Activated CD8-positive, alpha-beta memory T cell treated with anti-CD3 and anti-CD28 coated beads for 1 hour (primary cell): ENCODE measurements at places on chromosomes 5 and 9.

DNA sequence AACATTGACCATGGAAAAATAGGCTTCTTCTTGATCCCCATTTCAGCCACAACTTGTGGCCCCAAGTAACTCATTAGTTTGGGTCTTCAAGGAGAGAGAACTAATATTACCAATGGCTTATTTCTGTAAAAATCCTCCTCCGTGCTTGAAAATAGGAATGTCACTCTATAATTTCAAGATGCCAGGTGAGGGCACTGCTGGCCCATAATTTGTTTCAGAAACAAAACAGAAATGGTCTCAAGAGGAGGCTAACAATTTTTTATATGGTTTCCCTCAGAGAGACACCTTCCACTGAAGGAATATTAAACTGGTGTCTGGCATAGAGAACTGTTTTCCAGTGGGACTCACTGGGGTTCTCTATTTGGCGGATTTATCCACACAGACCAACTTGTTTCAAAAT lies 437.0 kb upstream of the TRPC7 start:
- DNase-seq = no peak

GRCh38 chr9:83296123-83296522 lies 233.2 kb upstream of the RASEF start:
- no peak for DNase-seq

DNA sequence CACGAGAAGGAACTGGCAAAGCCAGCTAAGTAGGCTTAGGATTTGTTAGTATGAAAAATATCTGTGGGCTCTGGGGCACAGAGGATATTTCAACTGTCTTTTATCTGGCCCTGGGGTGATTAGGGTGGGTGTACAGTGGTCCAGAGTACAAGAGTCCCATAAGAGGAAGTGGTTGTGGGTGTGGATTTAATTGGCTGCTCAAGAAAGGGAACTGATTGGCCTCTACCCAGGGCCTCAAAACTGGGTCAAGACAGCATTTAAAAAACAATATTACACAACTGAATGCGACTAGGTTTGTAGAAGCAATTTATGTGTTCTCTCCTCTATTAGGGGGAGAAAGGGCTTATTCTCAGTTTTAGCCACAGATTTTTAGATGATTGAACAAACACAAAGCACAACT lies 1353.4 kb upstream of the WWC1 start:
- DNase-seq = no peak

- DNase-seq = no peak
Observed at GRCh38 chr5:73321757-73322436, 126.7 kb downstream of the FOXD1 start.

DNA sequence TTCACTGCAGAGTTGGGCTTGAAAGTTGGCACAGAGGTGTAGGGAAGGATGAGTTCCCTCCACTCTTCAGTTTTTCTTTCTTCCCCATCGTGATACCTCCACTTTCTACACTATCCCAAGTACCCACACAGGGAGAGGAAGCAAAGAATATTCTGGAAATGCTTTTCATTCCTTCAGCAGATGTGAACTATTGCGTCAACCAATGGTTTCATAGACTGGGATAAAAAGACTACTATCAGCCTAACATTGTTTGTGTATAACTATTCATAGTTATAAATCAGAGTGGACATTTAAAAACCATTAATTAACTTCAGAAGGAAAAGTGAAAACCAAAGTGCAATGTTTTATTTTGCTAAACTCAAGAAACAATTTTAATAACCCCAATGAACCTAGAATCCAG lies 63.6 kb upstream of the MAMDC2 start:
- no peak for DNase-seq

DNA sequence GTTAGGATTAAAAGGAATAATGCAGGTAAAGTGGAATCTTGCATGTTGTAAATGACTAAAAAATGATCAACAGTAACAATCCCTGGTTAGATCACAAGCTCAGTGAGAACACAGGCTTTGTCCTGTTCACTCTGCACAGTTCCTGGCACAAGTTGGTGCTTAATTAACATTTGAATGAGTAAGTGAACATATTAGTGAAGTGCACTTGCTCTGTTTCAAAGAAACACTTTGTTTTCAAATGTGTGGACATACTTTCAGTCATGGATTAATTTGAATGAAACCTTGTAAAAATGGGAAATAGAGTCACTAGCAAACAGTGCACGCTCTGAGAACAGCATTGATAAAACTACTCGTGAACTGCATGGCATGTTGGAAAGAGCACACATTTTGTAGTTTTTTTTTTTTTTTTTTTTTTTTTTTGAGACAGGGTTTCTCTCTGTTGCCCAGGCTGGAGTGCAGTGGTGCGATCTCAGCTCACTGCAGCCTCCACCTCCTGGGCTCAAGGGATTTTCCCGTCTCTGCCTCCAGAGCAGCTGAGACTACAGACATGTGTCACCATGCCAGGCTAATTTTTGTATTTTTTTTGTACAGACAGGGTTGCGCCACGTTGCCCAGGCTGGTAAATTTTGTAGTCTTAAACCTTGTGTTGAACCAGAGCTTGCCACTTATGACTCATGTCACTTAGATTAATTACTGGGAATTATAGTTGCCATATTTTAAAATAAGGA lies 159.9 kb downstream of the LURAP1L start:
- no peak for DNase-seq

- no peak for DNase-seq
Observed at GRCh38 chr9:7443541-7443940, 356.0 kb downstream of the DMAC1 start.

- DNase-seq = no peak
Observed at GRCh38 chr9:99181621-99182020, 40.1 kb downstream of the ALG2 start.

DNA sequence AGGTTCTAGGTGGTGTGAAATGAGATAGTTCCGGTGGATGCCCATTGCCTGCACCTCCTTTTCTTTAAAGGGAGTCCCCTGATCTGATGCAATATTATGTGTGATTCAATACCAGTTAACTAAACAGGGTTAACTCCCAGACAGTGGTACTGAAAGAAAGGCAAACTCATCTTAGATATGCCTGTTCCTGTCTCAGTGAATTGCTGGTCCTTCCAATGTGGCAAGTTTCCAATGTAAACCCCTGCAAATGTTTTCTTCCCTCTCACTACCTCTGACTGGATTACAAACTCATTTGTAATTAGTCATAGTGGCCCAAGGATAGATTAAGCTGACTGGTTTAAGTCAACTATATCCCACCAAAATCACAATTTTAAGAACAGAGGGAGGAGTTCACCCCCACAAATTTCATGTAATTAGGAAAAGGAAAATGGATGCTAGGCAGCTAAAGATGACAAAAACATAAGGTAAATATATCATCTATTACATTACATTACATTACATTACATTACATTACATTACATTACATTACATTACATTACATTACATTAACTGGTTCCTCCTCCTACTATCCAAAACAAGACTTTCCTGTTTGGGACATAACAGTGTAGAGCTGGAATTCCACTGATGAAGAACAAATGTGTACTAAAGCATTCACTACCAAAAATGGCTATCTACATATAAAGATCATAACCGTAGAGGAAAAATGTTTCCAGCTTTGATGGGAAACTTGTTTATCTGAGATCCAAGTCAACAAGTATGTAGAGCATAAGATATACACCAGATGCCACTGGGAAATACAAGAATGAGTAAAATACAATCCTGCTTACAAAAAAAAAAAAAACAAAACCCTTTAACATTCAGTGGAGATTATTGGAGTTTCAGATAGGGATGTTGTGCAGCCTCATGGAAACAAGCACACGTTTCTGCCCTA lies 121.5 kb upstream of the SNX2 start:
- DNase-seq = no peak

GRCh38 chr5:72878854-72879253 lies 62.4 kb downstream of the TNPO1 start:
- no peak for DNase-seq

DNA sequence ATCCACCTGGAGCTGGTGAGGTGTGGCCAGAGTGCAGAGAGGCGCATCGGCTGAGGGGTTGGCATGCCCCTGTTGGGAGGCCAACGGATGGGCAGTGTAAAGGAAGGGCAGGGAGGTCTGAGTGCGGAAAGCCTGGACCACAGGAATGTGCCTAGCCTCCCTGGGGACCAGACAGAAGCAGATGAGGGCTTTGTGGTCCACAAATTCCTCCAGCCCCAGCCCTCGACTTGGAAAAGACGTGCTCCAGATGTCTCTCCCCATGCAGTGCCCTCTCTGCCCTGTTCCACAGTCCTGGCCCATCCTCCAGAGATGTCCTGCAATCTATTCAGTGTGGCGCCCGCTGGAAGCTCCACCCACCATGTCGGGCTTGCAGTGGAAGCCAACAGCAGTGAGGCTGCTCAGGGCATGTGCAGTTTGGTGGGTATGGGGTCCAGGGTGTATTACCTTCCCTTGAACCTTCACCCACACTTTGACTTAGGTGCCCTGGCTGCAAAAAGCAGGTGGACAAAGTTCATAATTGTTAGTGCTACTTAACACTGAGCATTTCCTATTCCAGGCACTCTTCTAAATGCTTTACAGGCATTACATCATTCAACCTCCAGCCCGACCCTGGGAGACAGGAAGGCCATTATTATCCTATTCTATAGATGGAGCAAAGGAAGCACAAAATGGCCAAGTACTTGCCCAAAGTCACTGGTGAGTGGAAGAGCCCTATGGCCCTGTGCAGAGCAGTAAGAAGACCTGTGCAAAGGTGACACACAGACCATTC lies 120.2 kb upstream of the SLC25A48 start:
- DNase-seq = no peak

DNA sequence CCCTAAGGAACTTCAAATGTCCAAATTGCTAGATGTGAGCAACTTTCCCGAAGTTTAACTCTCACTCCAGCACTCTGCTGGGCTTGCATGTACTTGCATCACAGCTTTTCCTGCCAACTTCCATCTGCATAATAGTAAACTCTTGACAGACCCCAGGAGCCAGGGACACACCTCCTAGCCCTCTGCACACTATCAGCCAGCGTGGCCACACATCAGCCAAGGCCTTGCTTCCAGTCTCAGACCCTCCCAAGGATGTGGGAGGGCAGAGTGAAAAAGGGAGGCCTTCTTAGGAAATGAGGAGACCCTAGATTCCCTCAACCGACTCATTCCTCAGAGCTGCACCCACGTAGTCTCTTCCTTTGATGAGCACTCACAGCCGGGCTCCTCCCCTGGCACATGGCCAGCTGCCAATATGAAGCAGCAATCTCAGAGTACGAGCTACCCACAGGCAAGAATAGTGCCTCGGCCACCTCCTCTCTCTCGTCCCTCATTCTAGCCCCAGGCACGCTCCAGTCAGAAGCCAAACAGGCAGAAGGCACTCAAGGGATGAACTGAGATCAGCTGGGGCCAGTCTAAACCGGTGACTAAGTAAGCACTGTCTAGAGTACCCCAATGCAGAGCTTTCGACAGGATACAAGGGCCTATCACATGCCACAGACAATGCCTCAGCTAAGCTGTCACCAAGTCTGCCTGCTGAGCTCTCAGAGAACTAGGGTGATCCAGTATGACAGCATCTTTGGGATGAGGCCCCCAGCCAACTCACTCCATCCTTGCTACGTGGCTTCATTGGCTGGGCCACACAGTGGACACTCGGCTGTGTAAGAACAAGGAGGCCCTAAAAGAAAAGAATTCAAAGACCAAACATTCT lies 2.3 kb downstream of the P4HA2 start:
- no peak for DNase-seq

- no peak for DNase-seq
Observed at GRCh38 chr5:66666778-66667177, 70.6 kb downstream of the MAST4 start.

DNA sequence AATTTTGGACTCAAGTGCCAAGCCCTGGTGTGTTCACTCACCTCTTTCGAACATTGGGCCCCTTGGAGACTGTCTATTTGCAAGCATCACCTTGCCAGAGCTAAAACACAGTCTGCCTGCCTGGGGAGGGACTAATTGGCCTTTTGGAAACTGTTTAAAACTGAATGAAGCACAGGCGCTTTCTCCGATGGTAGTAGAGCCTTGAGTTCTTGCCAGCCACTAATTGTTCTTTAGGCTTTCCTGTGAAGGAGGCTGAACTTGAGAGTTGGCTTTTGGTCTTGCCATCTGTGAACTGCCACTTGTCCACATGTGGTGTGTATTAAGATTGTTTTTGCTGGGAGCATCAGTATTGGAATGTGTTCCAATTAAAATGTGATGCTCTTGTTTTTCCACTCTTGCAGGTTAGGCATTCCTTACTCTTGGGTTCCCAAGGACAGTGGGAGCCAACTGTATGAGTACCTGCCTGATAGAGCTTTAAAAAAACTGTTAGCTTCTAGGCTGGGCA lies 26.0 kb downstream of the GARNL3 start:
- no peak for DNase-seq

DNA sequence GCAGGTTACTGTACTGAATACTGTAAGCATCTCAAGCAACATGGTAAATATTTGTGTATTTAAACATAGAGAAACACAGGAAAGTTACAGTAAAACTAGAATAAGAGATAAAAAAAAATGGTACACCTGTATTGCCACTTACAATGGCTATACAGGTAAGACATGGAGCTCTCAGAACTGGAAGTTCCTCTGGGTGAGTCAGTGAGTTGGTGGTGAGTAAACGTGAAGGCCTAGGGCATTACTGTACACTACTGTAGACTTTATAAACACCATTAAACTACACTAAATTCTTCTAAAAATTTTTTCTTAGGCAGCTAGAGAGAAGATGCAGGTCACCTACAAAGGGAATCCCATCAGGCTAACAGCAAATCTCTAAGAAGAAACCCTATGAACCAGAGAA lies 872.9 kb downstream of the TAF11L14 start:
- DNase-seq = no peak

DNA sequence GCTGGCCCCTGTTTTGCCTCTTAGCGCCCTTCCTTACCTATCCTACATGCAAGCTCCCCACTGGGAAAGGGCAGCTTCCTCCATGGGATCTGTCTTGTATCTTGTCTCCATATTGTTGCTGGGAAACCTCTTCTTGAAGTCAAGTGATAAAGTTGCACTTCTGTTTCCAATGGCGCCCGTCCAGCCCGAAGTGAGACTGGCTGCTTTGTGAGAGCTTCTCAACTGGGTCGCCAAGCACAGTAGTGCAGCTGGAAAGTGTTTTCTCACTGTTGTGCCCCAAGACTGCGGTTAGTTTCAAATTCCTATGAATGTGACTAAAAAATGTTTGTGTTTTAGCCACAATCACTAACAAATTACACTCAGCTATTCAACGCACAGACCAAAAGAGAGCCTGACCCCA lies 506.6 kb upstream of the MPDZ start:
- DNase-seq = no peak

DNA sequence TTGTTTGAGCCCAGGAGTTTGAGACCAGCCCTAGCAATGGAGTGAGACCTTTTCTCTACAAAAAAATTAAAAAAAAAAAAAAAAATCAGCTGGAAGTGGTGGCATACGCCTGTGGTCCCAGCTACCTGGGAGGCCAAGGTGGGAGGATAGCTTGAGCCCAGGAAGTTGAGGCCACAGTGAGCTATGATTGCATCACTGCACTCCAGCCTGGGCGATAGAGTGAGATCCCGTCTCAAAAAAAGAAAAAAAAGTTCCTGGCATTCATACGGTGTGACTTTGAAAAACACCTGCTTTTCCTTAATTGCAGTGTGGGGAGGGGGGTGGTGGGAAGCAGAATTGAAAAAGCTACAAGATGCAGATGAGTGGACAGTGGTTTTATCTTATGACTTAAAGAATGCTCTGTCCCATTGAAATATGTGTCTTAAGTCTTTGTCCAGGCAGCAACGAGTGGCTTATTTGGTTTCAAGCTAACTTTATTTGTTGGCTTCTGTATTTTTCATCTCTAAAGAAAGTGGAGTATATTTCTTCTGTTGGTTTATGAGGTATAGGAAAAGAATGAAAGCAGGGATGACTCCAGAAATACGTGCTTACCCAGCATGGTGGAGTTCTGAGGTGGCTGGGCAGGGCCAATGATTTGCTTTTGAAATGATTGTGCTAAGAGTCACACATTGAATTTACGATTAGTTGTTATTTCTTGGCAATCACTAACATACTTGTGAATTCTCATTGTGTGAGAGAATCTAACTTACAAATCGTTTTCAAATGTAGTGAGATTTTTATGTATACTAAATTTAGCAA lies 27.8 kb downstream of the ROPN1L start:
- no peak for DNase-seq
